Activated CD4-positive, alpha-beta T cell treated with anti-CD3 and anti-CD28 coated beads for 36 hours (primary cell): ENCODE measurements at places on chromosomes 3 and 15. TPM values are rescaled to one million over a fixed set of nuclear protein-coding genes. Genes with fewer than 3 reads are reported as not detected.

NR2E3 gene
- total RNA-seq: not detected

CILP gene
- not detected for total RNA-seq

CLDN11 gene
- not detected for total RNA-seq

BSN gene
- total RNA-seq: 0.11 TPM

SYNM gene
- total RNA-seq: 0.14 TPM

PLA2G4D gene
- not detected for total RNA-seq

PIK3R4 gene
- 32.3 TPM for total RNA-seq

FOXB1 gene
- total RNA-seq: 0.56 TPM

TMEM207 gene
- total RNA-seq: not detected

GRCh38 chr15:65836665-65837064, 32.6 kb upstream of the RAB11A start:
- H3K27me3 ChIP-seq: no peaks in the 10 kb centered on the region
- H3K27ac ChIP-seq: no peak overlapping the region
- peaks cover 24% of the 10 kb centered on the region for H3K4me1 ChIP-seq
- no peak overlapping the region for H3K4me3 ChIP-seq
- H3K36me3 ChIP-seq: no peaks in the 10 kb centered on the region

DNA sequence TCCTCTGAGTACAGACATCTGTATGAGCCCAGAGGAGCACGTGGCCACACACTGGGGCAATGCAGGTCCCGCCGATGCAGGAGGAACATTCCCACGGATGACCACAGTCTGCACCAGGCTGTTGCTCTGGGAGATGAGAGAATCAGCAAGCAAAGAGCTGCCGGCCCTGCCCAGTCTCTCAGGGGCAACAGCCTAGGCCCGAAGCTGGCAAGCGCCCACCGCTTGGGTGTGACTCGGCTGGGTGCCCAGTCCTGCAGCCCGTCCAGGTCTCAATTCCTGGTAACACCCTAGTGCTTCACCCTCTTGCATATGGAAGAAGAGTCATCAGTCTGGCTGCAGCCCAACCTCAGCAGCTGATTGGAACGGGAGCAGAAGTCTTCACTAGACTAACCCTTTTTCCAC, 153.7 kb upstream of the HES1 start:
- H3K4me1 ChIP-seq: no peaks in the 10 kb centered on the region
- no peaks in the 10 kb centered on the region for H3K36me3 ChIP-seq
- H3K27ac ChIP-seq: no peak overlapping the region
- H3K27me3 ChIP-seq: no peaks in the 10 kb centered on the region
- DNase-seq: no peak
- no peak overlapping the region for H3K4me3 ChIP-seq

- no peaks in the 10 kb centered on the region for H3K36me3 ChIP-seq
- no peak overlapping the region for H3K27ac ChIP-seq
- H3K27me3 ChIP-seq: no peaks in the 10 kb centered on the region
These were observed 22.5 kb upstream of the BNIP2 start for GRCh38 chr15:59711451-59712243.

DNA sequence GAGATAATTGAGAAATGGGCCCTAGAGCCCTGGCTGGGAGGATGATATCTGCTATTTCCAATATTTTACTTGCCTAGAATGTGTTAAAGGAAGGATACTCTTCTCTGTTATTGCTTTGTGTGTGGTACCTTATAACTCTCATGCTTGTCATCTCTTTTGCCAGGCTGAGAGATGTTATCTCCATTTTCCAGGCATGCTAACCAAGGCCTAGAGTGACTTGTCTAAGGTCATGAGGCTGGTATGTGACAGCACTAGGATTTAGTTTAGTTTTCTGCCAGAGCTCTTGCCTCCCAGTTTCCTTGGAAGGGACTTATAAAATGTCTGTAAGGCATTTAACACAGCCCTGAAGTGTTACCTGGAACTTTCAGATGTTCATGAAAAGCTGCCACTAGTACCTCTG, 1.4 kb downstream of the CLK3 start:
- peaks cover 48% of the 10 kb centered on the region for H3K4me1 ChIP-seq
- peak overlapping the region; percentile 93 for H3K4me3 ChIP-seq
- H3K36me3 ChIP-seq: peaks cover 41% of the 10 kb centered on the region
- H3K27ac ChIP-seq: peak overlapping the region; percentile 92

- no peak for DNase-seq
- no peaks in the 10 kb centered on the region for H3K27me3 ChIP-seq
- no peak overlapping the region for H3K4me3 ChIP-seq
- peaks cover 69% of the 10 kb centered on the region for H3K4me1 ChIP-seq
These were observed 8.1 kb downstream of the TIPARP start for GRCh38 chr3:156682501-156682900.

- H3K27me3 ChIP-seq: peaks cover 53% of the 10 kb centered on the region
- peaks cover 6% of the 10 kb centered on the region for H3K4me1 ChIP-seq
- peak; percentile 85 for DNase-seq
- H3K36me3 ChIP-seq: no peaks in the 10 kb centered on the region
- no peak overlapping the region for H3K27ac ChIP-seq
- no peak overlapping the region for H3K4me3 ChIP-seq
These were observed 24.6 kb upstream of the CORO2B start for GRCh38 chr15:68553994-68554720.

DNA sequence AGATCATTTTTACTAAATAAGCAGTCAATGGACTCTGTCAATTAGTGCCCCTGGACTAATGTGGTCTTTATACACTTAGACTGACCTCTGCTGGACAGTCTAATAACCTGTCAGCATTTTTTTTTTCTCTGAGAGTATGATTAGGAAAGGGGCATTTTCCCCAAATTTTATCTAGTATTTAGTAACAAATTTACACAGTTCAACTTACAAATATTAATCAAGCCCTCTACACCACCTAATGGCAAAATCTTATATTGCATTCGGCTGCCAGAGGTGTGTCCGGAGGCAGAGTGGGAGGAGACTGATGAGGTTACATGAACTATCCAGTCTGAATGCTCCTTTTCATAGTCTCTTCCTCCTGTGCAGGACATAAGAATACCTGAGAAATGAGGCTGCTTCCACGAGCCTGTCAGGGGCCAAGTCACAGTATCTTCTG, 36.0 kb upstream of the COLQ start:
- no peaks in the 10 kb centered on the region for H3K27me3 ChIP-seq
- H3K27ac ChIP-seq: no peak overlapping the region
- DNase-seq: peak; percentile 75

DNA sequence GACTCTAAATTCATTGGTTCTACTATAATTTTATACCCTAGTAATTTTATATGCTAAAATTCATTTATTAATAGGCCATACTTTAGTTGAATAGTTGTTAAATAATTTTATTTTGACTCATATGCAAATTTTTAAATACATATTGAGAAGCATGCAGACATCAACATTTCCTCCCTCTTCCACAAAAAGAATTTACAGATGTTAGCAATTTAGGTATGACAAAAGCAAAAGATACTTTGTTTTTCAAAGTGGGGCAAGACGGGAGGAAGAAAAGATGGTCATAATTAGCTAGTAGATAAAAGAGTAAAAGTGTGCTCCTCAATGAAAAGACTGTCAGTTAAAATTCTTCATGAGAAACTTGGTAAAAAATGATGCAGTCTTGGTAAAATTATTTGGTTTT, 148.9 kb upstream of the TSPAN3 start:
- H3K4me3 ChIP-seq: no peak overlapping the region
- H3K36me3 ChIP-seq: no peaks in the 10 kb centered on the region
- no peak for DNase-seq
- H3K4me1 ChIP-seq: peaks cover 6% of the 10 kb centered on the region

- peaks cover 3% of the 10 kb centered on the region for H3K27me3 ChIP-seq
- no peak overlapping the region for H3K4me3 ChIP-seq
- DNase-seq: no peak
- H3K4me1 ChIP-seq: no peaks in the 10 kb centered on the region
- H3K36me3 ChIP-seq: no peaks in the 10 kb centered on the region
These were observed 23.7 kb upstream of the C3orf49 start for GRCh38 chr3:63795438-63795837.

- no peak overlapping the region for H3K27ac ChIP-seq
- H3K4me1 ChIP-seq: no peaks in the 10 kb centered on the region
- H3K36me3 ChIP-seq: no peaks in the 10 kb centered on the region
- H3K4me3 ChIP-seq: no peak overlapping the region
These were observed 117.1 kb downstream of the MECOM start for GRCh38 chr3:169546368-169546767.

- peaks cover 8% of the 10 kb centered on the region for H3K36me3 ChIP-seq
- peak overlapping the region; percentile 98 for H3K4me3 ChIP-seq
- peak; percentile 65 for DNase-seq
- peak overlapping the region; percentile 85 for H3K27ac ChIP-seq
These were observed 643 bp downstream of the ABCC5 start for GRCh38 chr3:184016811-184017671.

DNA sequence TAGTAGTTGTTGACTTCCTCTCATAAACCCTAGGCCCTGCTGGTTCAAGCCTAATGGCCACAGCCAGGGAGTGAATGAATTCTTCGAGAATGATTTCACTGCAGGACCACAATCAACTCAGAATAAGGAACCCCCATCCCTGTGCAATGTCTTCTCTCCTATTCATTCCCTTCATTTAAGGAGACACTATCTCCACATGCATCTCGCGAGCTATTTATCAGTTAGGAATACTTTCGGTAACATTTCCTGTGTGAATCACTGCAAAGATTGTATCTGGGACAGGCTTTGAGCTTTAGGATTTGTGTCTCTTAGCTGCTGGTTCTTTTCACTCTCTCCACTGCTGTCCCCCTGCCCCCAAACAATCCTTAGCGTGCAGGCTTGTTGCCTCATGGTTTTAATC, 94.4 kb downstream of the MYLK start:
- H3K4me3 ChIP-seq: no peak overlapping the region
- DNase-seq: no peak
- H3K27me3 ChIP-seq: peaks cover 13% of the 10 kb centered on the region
- no peaks in the 10 kb centered on the region for H3K36me3 ChIP-seq

DNA sequence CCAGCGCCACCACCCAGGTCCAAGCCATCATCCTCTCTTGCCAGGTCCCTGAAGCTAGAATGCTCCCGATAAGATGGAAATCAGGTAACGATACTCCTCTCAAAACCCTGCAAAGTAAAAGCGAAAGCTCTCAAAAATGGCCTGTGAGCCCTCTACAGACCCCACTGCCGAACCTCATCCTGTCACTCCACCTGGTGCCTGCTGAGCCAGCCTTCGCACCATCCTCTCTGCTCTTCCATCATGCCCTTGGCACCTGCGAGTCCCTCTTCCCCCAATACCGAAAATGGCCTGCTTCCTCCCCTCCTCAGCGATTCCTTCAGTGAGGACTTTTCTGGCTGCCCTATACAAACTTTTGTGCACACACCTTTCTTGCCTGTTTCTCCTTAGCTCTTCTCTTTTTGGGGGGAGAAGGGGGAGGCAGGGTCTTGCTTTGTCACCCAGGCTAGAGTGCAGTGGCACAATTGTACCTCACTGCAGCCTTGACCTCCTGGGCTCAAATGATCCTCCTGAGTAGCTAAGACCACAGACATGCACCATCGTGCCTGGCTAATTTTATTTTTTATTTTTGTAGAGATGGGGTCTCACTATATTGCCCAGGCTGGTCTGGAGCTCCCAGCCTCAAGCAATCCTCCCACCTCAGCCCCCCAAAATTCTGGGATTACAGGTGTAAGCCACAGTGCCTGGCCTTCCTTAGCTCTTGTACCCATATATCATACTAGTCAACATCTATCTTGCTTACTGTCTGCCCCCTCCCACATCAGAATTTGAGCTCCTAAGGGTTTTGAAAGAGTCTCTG, 3.0 kb downstream of the IDH2 start:
- H3K4me3 ChIP-seq: peak overlapping the region; percentile 86
- H3K27ac ChIP-seq: peak overlapping the region; percentile 90
- no peaks in the 10 kb centered on the region for H3K27me3 ChIP-seq
- peaks cover 21% of the 10 kb centered on the region for H3K36me3 ChIP-seq
- H3K4me1 ChIP-seq: peaks cover 74% of the 10 kb centered on the region

DNA sequence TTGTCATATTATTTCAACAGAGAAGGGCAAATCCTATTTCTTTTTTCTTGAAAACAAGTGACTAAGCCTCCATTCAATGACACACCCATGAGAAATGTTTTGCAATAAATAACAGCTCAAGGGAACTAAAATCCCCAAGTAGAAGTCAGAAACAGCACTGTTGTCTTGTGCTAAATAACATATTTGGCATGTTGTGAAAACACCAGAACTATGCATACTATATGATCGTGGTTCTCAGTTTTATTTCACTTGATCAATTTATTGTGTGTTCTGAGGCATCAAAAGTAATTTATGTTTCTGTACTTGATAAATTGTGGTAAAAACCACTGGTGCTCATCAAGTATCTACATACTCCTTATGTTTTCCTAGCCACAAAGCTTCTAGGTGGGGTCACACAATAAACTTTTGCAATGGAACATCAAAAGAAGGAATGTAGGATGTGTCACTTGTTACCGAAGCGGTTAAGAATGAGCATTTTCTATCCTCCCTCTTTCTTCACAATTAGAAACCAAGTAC, 691.7 kb upstream of the CBLB start:
- H3K27ac ChIP-seq: no peak overlapping the region
- no peaks in the 10 kb centered on the region for H3K36me3 ChIP-seq
- H3K27me3 ChIP-seq: peaks cover 2% of the 10 kb centered on the region

GRCh38 chr3:169400874-169401273, 262.6 kb downstream of the MECOM start:
- H3K36me3 ChIP-seq: no peaks in the 10 kb centered on the region
- H3K27ac ChIP-seq: no peak overlapping the region
- no peak for DNase-seq
- no peaks in the 10 kb centered on the region for H3K4me1 ChIP-seq

- H3K4me1 ChIP-seq: no peaks in the 10 kb centered on the region
- peaks cover 71% of the 10 kb centered on the region for H3K36me3 ChIP-seq
- H3K27ac ChIP-seq: no peak overlapping the region
- H3K4me3 ChIP-seq: no peak overlapping the region
- no peaks in the 10 kb centered on the region for H3K27me3 ChIP-seq
These were observed 19.5 kb downstream of the BCL6 start for GRCh38 chr3:187725653-187726370.

- H3K27ac ChIP-seq: no peak overlapping the region
- H3K4me1 ChIP-seq: no peaks in the 10 kb centered on the region
- H3K4me3 ChIP-seq: no peak overlapping the region
These were observed 31.5 kb upstream of the ARHGEF26 start for GRCh38 chr3:154089421-154090420.

DNA sequence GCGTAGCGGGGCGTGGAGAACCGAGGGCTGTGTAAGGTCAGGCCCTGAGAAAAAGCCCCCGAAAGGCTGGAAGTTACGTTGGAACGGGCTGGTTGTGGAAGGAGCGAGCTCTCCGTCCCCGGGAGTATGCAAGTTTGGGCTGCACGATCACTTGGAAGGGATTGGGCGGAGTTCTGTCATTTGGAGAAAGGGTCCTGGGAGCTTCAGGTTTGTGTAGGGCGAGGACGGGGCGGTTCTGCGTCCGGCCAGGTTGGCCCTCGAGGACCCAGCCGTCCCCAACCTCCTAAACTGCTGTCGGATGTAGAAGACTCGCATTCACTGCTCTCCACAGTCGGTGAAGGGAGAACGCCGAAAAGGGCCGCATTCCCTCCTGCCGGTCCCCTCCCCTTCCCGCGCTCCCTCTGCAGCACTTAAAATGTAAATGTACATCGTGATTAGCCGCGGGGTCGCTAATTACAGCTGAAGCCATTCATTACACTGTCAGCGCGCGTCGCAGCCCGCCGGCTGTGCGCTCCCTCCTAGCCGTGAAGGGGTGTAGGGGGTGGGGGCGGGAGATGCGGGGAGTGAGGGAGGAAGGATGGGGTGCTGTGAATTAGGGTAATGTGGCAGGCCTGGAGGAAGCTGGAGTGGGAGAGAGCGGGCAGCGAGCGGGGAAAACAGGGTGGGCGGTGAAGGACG, 2.5 kb upstream of the RPP25 start:
- H3K27ac ChIP-seq: no peak overlapping the region
- no peaks in the 10 kb centered on the region for H3K36me3 ChIP-seq
- H3K4me1 ChIP-seq: peaks cover 46% of the 10 kb centered on the region
- peaks cover 25% of the 10 kb centered on the region for H3K27me3 ChIP-seq
